Glutamatergic neuron (in vitro differentiated cells): ENCODE measurements at places on chromosomes 6 and 20.

GRCh38 chr20:51924509-51924908 lies 122.2 kb upstream of the SALL4 start:
- DNase-seq: no peak

DNA sequence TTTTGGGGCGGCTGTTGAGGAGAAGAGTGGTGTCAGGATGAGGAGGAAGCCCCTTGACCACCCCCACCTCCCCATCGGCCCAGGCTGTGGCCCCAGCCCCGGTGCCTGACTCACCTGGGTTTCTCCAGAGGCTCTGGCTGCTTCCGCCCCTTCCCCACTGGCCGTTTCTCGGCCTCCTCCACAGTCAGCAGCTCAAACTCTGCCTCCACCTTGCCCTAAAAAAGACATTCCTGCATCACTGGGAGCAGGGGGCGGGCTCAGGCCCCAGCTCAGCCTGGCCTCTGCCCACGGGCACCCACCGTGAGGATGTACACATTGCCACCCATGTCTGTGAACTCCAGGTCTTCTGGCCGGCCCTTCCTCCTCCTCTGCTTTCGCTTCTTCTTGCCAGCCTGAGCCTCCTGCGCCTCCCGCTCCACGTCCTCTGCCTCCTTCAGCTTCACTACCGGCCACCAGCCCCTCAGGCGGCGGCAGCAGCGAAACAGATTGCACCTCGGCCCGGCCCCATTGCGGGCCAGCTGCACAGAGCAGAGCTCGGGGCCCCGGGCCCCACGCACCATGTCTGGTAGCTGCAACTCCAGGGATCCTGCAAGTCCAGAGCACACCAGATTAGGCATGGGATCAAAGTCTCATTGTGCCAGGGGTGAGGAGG lies 17.3 kb downstream of the ERGIC3 start:
- no peak for DNase-seq

GRCh38 chr20:38810926-38811630 lies 5.6 kb downstream of the PPP1R16B start:
- DNase-seq: no peak

DNA sequence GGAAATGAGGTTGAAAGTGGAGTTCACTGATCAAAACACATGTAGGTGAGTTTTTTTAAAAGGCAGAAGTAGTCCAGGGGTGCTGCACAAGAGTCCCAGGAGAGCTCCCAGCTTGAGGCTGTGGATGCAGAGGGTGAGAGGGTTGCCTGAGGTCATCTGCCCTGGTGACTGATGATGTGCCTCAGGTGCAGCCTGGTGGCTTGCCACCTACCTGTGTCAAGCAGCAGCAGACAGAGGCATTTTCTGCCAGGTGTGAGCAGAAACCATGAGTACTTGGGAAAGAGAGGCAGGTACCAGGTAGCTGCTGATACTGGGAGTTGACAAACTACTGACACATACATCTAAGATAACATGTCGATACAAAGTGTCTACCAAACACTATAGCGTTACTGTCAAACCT lies 92.5 kb downstream of the SCP2D1 start:
- DNase-seq: no peak

GRCh38 chr6:11275598-11275997 lies 43.1 kb upstream of the NEDD9 start:
- DNase-seq: no peak

- DNase-seq: no peak
Observed at GRCh38 chr6:126267626-126268025, 72.3 kb upstream of the CENPW start.

DNA sequence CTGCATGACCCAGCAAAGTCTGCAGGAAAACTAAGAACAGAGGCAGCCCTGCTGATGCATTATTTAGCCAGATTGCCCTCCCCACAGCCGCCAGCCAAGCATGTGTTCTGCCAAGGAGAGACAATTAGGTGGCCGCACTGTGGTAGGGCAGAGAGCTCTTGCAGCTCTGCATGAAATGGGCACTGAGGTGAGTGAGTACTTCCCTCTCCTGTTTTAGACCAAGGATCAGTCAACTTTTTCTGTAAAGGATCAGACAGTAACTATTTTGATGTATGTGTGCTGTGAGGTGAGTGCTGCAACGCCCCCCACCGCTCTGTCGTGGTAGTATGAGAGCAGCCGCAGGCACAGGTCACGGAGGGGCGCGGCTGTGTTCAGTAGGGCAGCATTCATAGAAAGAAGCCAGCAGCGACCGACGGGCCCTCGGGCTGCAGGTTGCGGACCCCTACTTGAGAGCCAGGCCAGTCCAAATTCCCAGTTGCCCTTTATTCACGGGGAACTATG lies 23.8 kb upstream of the FAM50B start:
- peak; percentile 35 for DNase-seq

DNA sequence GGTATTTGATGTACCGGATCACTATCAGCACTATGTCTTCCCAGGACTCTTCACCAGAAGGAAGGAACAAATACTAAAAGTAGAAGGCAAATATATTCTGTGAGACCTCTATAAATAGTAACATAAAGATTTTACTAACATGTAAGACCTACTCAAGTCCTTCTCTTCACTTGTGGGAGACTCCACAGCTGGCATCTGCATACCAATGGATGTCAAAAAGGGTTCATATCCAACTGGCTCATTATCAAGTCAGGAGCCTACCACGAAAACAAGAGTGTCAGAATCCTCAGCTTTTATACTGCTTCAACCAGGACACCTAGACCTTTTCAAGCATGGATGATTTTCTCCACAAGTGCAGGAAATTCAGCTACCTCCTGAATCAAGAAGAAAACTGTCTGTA lies 20.0 kb upstream of the MARCKS start:
- DNase-seq: no peak

- DNase-seq: no peak
Observed at GRCh38 chr20:37296371-37296770, 6.9 kb downstream of the MANBAL start.

DNA sequence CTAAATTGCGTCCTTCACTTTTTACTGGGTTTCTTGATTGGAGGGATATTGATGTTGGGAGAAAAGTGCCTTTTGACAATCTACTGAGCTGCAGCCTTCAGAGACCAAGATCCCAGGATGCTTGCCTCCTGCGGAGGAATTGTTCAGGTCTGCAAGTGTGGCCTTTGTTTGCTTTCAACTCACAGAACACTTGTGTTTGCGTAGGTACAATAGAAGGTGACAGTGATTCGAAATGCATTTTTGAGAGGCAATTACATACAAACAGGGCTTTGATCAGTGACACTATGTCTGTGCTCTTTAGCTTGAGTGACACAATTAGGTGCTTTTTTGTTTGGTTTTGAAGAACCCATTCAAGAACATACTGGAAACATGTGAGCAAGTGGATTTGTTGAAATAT lies 600.6 kb downstream of the QKI start:
- no peak for DNase-seq

- DNase-seq: no peak
Observed at GRCh38 chr6:9307786-9308185, 872.4 kb upstream of the SLC35B3 start.

DNA sequence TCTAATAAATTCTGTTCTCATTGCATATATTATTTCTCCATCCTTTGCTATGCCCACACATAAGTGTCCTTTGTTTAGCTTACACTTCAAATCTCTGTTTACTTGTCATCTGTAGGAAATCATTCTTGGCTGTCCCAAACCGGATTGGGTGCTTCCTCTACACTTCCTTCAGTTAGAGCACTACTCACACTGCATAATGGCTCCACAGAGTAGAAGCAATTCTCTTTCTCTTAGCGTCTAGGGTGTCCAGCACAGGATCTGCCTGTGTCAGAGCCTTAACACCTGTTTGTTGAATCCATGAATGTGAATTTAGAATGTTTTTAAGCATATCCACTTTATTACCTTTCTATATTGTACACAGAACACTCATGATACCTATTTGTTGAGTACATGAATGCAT lies 87.0 kb upstream of the BMP2 start:
- DNase-seq: no peak

DNA sequence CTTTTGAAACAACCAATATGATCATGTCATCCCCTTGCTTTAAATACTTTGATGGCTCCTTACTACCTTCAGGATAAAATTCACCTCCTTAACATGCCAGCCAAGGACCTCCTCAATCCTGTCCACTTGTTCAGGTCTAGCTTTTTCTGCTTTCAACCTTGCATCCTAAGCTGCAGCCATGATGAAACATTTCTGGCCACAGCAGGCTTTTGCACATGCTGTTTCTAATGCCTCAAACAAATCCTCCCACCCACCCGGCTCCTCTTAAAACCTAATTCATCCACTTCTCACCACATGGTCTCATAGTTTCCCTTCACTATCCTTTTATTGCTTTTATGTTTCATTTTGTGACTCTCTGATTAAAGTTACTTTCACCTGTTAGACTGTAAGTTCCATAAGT lies 124.6 kb downstream of the MYB start:
- DNase-seq: no peak

- no peak for DNase-seq
Observed at GRCh38 chr6:146381486-146381885, 162.1 kb upstream of the RAB32 start.

DNA sequence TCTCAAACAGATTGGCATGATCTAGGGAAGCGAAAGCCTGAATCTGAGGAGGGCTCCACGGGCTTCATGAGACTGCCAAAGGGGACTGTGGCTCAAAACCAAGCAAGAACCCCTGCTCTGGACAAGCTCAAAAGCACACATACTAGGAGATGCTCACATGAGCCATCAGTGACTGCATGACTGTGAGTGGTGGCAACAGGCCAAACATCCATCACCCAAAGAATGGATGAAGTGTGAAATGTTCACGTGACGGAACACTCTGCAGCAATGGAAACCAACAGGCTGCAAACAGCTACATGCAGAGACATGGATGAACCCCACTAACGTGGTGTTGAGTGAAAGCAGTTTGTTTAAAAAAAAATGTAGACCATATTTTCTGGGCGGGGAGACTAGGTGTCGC lies 136.3 kb downstream of the PREX1 start:
- no peak for DNase-seq

- no peak for DNase-seq
Observed at GRCh38 chr6:132058975-132059374, 107.8 kb upstream of the CCN2 start.

DNA sequence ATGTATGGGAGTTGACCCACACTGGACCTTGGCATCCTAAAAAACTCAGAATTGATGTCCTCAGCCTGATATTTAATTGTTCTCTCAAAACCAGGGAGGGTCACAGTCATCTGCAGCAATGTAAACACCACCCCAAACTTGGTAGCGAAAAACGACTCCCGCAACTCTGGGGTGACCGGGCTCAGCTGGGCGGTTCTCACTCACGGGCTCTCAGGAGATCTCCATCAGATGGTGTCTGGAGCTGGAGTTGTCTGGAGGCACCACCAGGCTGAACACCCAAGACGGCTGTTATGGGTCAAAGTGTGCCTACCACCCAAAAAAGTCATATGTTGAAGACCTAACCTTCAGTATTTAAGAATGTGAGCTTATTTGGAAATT lies 50.9 kb upstream of the NXT1 start:
- no peak for DNase-seq

DNA sequence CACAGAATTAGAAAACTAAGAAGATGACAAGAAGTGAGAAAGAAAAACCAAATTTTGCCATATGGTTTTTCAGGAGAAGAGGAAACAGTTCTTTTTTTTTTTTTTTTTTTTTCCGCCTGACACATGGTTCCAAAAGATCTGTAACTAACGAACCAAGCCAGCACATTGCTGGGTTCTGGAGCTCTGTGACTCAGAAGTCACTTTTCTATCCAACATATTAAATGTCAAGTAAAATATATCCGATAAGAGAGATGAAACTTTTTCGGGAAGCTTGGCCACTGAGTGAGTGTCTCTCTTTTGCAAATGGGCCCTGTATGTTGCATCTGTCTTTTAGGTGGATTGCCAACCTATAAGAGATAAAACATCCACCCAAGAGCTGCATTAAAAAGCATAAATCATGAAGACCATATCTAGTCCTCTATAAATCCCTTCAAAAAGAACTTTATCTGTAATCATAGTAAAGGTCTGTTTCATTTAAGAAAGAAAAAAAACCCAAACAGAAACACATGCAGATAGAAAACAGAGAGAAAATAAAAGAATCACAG lies 4.6 kb downstream of the METTL24 start:
- no peak for DNase-seq

GRCh38 chr6:81977486-81977885 lies 225.0 kb upstream of the TENT5A start:
- DNase-seq: no peak

DNA sequence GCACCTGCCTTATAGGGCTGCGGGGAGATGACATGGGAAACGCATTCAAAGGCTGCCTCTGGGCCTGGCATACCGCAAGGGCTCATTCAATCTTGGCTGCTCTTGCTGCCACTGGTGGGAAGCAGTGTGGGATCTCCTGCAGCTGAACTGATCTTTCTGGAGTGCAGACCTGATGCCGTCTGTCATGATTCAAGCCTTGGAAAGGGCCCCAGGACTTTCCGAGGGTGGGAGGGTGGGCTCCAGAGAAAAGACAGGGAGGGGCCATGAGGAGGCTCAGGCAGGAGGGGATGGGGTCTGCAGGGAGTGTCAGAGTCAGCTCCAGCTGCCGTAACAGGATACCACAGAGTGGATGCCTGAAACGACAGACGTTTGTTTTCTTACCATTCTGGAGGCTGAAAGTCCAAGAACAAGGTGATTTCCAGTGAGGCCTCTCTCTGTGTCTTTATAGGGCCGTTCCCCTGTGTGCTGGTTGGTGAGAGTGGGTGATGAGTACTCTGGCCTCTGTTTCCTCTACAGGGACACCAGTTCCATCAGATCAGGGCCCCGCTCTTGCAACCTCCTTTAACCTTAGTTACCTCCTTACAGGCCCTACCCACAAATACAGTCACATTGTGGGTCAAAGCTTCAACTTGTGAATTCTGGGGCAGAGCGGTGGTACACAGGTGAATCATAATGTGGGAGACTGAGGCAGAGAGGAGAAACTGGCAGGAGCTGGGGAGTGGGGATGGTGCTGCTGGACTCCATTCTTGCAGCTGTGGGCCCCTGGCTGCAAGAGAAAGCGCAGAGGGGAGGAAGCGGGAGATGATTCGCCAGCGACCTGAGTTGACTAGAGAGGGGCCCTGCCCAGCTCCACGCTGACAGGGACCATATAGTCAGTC lies 148.4 kb downstream of the SYCP2 start:
- no peak for DNase-seq

- DNase-seq: no peak
Observed at GRCh38 chr6:6357032-6357431, 36.6 kb upstream of the F13A1 start.

GRCh38 chr6:157505912-157506491 lies 125.0 kb downstream of the ZDHHC14 start:
- no peak for DNase-seq

- DNase-seq: no peak
Observed at GRCh38 chr6:21109391-21110178, 484.0 kb upstream of the SOX4 start.

GRCh38 chr20:4881006-4881730 lies 120.1 kb downstream of the SLC23A2 start:
- DNase-seq: no peak
